ENCODE measurements at places on chromosomes 2 and 18.

GRCh38 chr2:191202209-191202721 lies 42.9 kb upstream of the MYO1B start:
- no peak for DNase-seq

- DNase-seq = peak; percentile 39
These were observed 725 bp downstream of the FBXO48 start for GRCh38 chr2:68466361-68466777.

DNA sequence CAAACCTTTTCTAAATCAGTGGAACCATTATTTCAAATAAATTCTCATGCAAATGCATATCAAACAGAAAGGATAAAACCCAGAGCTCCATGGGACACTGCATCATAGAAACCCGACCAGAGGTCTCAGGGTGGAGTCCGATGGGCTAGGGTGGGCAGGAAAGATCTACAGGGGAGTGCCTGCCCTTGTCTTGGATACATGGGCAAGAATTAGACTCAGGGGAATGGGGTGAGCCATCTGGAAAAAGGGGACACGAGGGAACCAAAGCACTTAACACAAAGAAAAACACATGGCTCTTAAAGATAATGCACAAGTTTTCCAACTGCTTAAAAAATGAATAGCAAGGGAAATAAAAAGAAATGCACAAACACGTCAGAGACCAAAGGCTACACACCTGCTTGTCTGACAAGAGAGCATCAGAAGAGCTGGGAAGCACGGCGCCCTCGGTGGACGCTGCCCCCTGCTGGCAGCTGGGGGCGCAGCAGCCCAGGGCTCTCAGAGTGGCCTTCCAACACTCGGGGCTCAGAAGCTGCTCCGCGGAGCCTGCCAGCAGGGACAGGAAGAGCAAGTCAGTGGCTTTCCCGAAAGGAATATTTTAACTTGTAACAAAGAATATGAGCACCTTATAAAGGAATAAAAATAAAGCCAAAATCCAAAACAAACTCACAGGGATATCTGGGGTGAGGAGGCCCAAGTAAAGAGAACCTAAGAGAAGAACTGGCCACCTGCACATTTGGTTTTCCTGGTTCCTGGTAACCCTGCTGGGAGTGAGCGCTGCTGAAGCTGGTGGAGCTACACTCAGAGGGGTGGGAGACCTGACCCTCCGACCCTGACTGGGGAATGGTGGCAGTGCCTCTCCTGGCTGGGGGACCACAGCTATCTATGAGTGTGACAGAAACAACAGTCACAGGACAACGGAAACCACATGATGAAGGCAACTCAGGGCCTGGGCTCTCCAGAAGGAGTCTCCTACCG lies 54.5 kb downstream of the SIGLEC15 start:
- peak; percentile 67 for DNase-seq

DNA sequence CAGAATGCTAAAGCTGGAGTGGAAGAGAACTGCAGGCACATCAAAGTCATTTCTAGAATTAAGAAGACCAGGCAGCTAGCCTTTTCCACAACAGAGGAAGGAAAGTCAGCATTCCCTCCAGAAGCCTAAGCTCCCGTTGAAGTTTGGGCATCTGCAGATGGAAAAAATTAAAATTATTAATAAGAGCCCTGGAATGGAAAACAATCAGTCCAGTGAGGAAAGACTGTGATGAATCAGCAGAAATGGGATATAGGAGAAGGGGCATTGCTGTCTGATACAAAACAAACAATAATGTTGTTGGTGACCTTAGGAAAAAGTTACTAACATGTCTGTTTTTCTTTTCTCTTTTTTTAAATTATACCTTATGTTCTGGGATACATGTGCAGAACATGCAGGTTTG lies 450.7 kb upstream of the SLC14A2 start:
- DNase-seq = no peak

GRCh38 chr18:2466978-2467377 lies 104.3 kb downstream of the METTL4 start:
- no peak for DNase-seq

- no peak for DNase-seq
These were observed 28.1 kb upstream of the ACTR3 start for GRCh38 chr2:113861740-113862139.

GRCh38 chr2:169729274-169729605 lies 4.4 kb upstream of the KLHL23 start:
- DNase-seq = no peak

DNA sequence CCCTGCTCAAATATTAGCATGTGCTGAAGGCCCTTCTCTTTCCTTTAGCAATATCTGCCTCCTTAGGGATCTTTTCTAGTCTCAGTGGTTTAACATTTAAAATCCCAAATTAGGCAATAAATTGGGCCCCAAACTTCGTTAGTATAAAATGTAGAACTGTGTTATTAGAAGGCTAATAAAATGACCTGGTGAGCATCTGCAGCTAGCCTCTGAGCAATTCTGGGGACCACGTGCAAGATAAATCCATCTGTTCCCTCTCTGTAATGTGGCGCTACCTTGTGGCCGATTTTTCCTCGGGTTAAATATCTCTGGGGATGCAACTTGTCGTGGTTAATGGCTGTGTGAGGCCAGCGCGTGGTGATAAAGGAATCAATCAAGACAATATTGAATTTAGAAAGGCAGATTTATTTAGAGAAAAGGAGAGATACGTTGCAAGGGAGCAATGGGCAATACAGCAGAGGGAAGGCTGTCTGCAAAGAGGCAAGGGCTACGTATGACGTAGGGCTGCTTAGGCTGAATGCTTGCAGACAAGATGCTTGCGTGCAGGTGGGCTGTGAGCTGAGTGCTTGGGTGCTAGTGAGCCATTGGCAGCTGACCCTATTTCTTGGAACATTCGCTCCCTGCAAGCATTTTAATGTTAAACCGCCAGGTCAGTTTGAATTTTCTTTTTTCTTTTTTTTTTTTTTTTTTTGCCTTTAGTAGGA lies 18.5 kb upstream of the IL36G start:
- DNase-seq = no peak

GRCh38 chr2:40090044-40090443 lies 311.0 kb upstream of the THUMPD2 start:
- DNase-seq = no peak

DNA sequence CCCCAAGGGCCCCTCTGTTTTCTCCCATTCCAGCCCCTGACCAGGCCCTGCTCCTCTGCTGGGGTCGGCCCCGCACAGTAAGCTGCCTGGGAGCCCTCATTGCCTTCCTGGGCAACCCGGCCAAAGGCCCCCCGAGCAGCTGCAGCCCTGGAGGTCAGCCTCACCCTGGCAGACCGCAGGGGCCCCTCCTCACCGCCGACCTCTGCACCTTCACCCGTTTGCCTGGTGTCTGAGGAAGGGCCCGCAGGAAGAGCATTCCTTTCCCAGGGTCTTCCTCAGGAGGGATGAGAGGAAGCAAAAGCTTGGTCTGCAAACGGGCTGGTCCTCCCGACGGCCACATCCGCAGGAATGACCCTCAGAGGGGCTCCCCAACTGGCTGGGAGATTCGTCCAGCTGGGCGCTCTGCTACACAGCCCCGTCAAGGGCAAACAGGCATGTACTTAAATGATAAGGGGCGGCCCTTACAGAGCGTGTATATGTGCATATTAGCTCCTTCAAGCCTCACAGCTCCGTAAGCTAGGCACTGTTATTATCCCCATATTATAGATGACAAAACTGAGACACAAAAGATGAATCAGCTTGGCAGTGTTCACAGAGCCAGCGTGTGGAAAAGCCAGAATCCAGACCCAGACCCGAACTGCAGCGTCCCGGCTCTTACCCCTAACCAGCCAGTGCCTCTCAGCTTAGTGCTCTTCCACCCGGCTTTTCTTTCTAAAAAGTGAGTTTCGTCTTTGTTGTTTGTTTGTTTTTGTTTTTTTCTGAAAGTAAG lies 52.8 kb downstream of the SLC4A1AP start:
- DNase-seq = no peak

- peak; percentile 67 for DNase-seq
These were observed 181.4 kb downstream of the SMAD2 start for GRCh38 chr18:47748847-47749599.

- no peak for DNase-seq
These were observed 41.1 kb upstream of the VIT start for GRCh38 chr2:36655453-36655852.

DNA sequence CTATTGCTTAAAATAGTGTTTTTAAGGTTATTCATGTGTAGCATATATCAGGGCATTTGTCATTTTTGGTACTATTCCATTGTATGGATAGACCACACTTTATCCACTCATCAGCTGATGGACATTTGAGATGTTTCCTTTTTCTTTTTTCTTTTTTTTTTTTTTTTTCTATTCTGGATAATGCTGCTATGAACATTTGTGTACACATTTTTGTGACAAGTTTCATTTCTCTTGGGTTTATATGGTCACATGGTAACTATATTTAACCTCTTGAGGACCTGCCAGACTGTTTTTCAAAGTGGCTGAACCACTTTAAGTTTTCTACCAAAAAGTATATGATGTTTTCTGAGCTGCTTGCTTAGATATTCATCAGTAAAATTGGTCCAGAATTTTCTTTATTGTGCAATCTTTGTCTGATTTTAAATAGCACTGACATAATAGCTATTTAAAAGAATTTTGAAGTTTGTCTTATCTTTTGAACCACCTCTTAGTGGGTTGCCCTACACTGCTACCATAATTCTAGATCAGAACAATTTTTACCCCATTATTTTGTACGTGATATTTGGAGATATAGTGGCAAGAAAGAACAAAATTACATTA lies 219.4 kb upstream of the SIX3 start:
- DNase-seq = no peak

DNA sequence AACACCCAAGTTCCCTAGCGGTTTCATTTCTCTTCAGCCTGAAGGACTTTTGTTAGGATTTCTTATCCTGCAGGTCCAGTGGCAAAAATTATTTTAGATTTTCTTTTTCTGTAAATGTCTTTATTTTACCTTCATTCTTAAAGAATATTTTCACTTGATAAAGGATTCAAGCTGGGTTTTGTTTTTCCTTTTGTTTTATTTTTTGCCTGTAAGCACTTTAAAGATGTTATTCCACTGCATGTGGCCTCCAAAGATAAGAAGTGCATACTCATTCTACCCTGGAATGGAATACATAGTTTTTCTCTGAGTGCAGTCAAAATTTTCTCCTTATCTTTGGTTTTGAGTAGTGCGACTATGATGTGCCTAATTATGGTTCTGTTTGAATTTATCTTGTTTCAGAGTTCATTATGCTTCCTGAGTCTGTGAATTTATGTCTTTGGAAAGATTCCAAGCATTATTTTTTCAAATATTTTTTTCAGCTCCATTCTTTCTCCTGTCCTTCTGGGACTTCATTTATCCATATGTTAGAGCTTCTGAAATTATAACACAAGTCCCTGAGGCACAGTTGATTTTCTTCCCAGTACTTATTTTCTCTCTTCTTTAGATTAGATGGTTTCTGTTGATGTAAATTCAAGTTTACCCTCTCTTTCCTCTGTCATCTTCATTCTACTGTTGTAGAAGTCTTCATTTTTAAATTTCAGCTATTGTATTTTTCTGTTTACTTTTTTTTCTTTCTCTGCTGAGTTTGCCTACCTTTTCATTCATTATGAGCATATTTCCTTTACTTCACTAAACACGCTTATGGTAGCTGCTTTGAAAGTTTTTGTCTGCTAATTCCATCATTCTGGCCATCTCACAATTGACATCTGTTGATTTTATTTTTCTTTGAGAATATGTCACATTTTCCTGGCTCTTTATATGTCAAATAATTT lies 69.6 kb downstream of the MAPRE2 start:
- DNase-seq = no peak

DNA sequence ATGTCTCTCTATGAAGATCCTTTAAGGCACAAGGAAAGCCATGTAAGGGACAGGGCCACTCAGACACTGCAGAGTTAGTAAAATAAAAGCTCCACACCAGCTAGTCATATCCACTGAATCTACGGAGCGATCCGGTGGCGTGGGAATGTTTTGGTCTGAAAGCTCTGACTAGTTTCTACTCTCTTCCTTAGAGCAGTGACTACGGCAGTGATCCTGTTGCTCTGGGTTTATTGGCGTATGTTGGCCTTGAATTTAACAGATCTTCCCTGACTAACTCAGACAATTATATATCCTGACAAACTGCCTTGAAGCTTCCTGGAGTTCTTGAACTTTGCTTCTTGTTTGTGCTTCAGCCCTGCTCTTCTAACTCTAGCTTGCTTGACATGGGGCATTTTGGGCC lies 115.3 kb upstream of the FZD5 start:
- DNase-seq = no peak

DNA sequence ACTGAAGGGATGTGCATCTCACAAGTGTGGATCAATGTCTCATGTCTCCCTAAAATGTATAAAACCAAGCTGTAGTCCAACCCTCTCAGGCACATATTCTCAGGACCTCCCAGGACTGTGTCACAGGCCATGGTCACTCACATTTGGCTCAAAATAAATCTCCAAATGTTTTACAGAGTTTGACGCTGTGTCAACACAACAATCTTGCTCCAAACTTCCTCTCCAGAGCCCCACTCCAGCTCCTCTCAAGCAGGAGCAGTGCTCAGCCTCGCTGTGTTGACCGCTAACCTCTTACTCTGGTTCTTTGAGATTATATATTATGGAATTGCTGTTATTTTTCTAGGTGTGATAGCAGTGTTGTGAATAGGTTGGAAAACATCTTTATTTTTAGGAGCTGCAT lies 56.2 kb downstream of the CYP27C1 start:
- DNase-seq = no peak

- no peak for DNase-seq
These were observed 89.4 kb downstream of the SCN3A start for GRCh38 chr2:165114346-165114939.

GRCh38 chr2:46098621-46099062 lies 198.6 kb upstream of the EPAS1 start:
- DNase-seq = no peak

DNA sequence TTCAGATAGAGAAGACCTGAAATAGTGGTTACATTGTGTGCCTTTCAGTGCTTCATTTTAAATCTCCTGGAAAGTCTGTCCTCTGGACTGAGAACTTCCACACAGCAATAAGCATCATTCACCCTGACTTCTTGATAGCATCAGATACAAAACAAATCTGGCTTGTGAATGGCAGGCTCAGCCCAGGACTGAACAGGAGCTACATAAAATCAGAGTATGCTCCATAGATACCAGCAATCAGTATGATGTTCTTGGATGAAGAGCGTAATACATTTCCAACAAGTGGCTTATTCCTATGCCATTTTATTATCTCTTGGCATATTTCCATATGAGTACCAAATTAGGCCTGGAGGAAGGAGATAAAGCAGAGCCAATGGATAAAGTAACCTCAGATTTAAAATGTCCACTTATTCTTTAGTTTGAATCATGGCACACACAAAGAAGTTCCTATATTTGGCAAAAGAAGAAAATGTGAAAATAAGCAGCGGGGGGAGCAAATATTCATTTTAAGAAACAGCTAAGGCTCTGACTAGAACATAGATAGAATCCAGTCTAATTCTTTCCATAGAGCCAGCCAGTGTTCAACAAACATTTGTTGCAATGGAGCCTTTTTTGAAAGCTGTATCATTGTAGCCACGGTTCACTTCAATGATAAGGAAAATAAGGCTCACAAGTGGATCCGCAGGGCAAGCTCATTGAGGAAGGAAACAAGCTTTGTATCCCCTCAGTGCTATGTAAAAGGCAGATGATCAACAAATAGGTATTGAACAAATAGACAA lies 230.8 kb upstream of the CHAC2 start:
- DNase-seq = no peak

DNA sequence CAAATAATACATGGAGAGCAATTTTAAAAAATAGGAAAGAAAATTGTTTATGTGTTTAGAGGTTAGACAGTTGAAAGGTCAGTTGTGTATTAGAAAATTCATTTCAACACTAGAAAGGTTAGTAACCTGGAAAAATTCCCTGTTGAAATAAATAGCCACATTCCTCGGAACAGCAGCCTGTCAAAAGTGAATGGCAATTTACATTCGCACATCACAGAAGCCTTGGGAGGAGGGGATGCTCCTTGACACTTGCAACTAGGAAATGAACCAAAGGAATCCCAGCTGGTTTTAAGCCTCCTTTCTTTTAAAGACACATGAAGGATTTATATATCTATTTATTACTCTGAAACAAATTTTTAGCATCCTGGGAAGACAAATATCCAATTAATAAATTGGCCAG lies 653.5 kb upstream of the LRRTM4 start:
- DNase-seq = no peak

Data from activated T-helper 1 cell treated with anti-CD3 and anti-CD28 coated beads, Interleukin-2, amount 50 U/mL, for 16 hours (primary cell).